Keratinocyte (primary cell): ENCODE measurements at places on chromosomes 4 and X. TPM values are rescaled to one million over a fixed set of nuclear protein-coding genes. Genes with fewer than 3 reads are reported as not detected.

- H3K4me3 ChIP-seq, result no peak overlapping the region
- H3K36me3 ChIP-seq, result no peaks in the 10 kb centered on the region
- no peak overlapping the region for H3K27ac ChIP-seq
- peak; percentile 30 for DNase-seq
- peaks cover 9% of the 10 kb centered on the region for H3K4me1 ChIP-seq
- H3K27me3 ChIP-seq, result no peaks in the 10 kb centered on the region
These were observed 353.1 kb upstream of the NR3C2 start for GRCh38 chr4:148795156-148795864.

GRCh38 chr4:74997948-74998729 is 65.2 kb downstream of the PARM1 start:
- H3K4me3 ChIP-seq, result no peak overlapping the region
- DNase-seq, result no peak
- no peaks in the 10 kb centered on the region for H3K27me3 ChIP-seq
- peaks cover 10% of the 10 kb centered on the region for H3K4me1 ChIP-seq
- no peak overlapping the region for H3K27ac ChIP-seq

- H3K4me3 ChIP-seq, result peak within 1 kb of the TSS; percentile 81
- H3K27ac ChIP-seq, result peak within 1 kb of the TSS; percentile 61
- no peak for DNase-seq
- H3K36me3 ChIP-seq, result no peaks in the 10 kb centered on the region
- peaks cover 10% of the 10 kb centered on the region for H3K4me1 ChIP-seq
- H3K27me3 ChIP-seq, result no peaks in the 10 kb centered on the region
These were observed at the start of gene OPHN1 for GRCh38 chrX:68433155-68433980. Gene OPHN1 (minus strand): TSS chrX:68433495. CDS start chrX:68433020, 475 bp downstream.

The CXXC4 gene
- 0.01 TPM in 1 of 3 replicates, not detected in the others for polyA plus RNA-seq

The DHRSX gene
- polyA plus RNA-seq, result 20.4 to 34.5 TPM (median 25.7 TPM) in 3 replicates

- no peak for DNase-seq
- H3K36me3 ChIP-seq, result no peaks in the 10 kb centered on the region
- no peaks in the 10 kb centered on the region for H3K4me1 ChIP-seq
- H3K27me3 ChIP-seq, result peaks cover 9% of the 10 kb centered on the region
These were observed 23.3 kb upstream of the LEF1 start for GRCh38 chr4:108192056-108192455.

The RTL5 gene
- 0.09 to 0.22 TPM (median 0.17 TPM) in 3 replicates for polyA plus RNA-seq

The GYPE gene
- polyA plus RNA-seq, result not detected in 3 replicates

The DOCK11 gene
- 2.8 to 4.6 TPM (median 3.0 TPM) in 3 replicates for polyA plus RNA-seq

DNA sequence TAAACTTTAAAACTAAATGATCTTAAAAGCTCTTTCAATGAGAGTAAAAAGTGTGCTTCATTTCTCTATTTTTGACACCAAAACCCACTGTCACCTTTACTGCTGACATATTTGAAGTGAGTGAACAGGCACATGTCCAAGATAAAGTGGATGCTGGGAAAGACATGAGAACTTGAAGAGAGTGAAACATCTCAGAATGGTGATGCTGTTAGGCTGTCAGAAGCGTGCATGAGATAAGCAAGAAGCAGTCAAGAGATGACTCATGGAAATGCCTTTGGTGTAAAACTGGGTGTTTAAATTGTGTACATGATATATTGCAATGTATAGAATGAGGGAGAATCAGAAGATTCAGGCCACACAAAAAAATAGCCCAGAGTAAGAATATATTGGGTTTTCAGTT is 21.8 kb upstream of the GBA3 start:
- no peak for DNase-seq
- H3K36me3 ChIP-seq, result no peaks in the 10 kb centered on the region
- no peaks in the 10 kb centered on the region for H3K27me3 ChIP-seq
- no peak overlapping the region for H3K27ac ChIP-seq
- peaks cover 7% of the 10 kb centered on the region for H3K4me1 ChIP-seq
- no peak overlapping the region for H3K4me3 ChIP-seq

- no peaks in the 10 kb centered on the region for H3K27me3 ChIP-seq
- DNase-seq, result no peak
- H3K4me3 ChIP-seq, result no peak overlapping the region
- H3K36me3 ChIP-seq, result no peaks in the 10 kb centered on the region
- H3K27ac ChIP-seq, result no peak overlapping the region
These were observed 299.0 kb upstream of the MAGEC2 start for GRCh38 chrX:142503967-142504643.

- H3K36me3 ChIP-seq, result no peaks in the 10 kb centered on the region
- no peaks in the 10 kb centered on the region for H3K4me1 ChIP-seq
- no peak overlapping the region for H3K4me3 ChIP-seq
- no peak for DNase-seq
These were observed 18.8 kb upstream of the STX18 start for GRCh38 chr4:4560642-4561041.

The IL21 gene
- polyA plus RNA-seq, result not detected in 3 replicates

GRCh38 chr4:173763389-173763788 is 233.4 kb upstream of the HAND2 start:
- no peak overlapping the region for H3K4me3 ChIP-seq
- H3K36me3 ChIP-seq, result no peaks in the 10 kb centered on the region
- H3K27ac ChIP-seq, result no peak overlapping the region
- H3K27me3 ChIP-seq, result no peaks in the 10 kb centered on the region
- H3K4me1 ChIP-seq, result no peaks in the 10 kb centered on the region

GRCh38 chrX:38798956-38799355 is 2.3 kb upstream of the MID1IP1 start:
- no peaks in the 10 kb centered on the region for H3K36me3 ChIP-seq
- no peak overlapping the region for H3K4me3 ChIP-seq
- H3K4me1 ChIP-seq, result peaks cover 6% of the 10 kb centered on the region
- no peak overlapping the region for H3K27ac ChIP-seq
- no peaks in the 10 kb centered on the region for H3K27me3 ChIP-seq

GRCh38 chrX:24241822-24242648 is 71.8 kb downstream of the SUPT20HL2 start:
- H3K4me1 ChIP-seq, result peaks cover 18% of the 10 kb centered on the region
- no peak overlapping the region for H3K27ac ChIP-seq
- no peaks in the 10 kb centered on the region for H3K36me3 ChIP-seq
- no peaks in the 10 kb centered on the region for H3K27me3 ChIP-seq
- H3K4me3 ChIP-seq, result no peak overlapping the region

The PIN4 gene
- 12.9 to 31.0 TPM (median 28.4 TPM) in 3 replicates for polyA plus RNA-seq

GRCh38 chr4:152255437-152255836 is 280.5 kb downstream of the FBXW7 start:
- peaks cover 44% of the 10 kb centered on the region for H3K4me1 ChIP-seq
- no peak overlapping the region for H3K4me3 ChIP-seq
- H3K36me3 ChIP-seq, result no peaks in the 10 kb centered on the region
- H3K27ac ChIP-seq, result peak overlapping the region; percentile 38
- DNase-seq, result no peak

- H3K4me1 ChIP-seq, result no peaks in the 10 kb centered on the region
- no peaks in the 10 kb centered on the region for H3K27me3 ChIP-seq
- no peak for DNase-seq
- H3K4me3 ChIP-seq, result no peak overlapping the region
- no peak overlapping the region for H3K27ac ChIP-seq
These were observed 27.5 kb downstream of the NKX1-1 start for GRCh38 chr4:1378559-1379231.

The PNMA6A gene
- polyA plus RNA-seq, result 0.14 to 0.41 TPM (median 0.16 TPM) in 3 replicates

The NUDT9 gene
- 16.9 to 30.2 TPM (median 28.5 TPM) in 3 replicates for polyA plus RNA-seq

- no peak for DNase-seq
- no peaks in the 10 kb centered on the region for H3K36me3 ChIP-seq
- peaks cover 49% of the 10 kb centered on the region for H3K27me3 ChIP-seq
- no peak overlapping the region for H3K27ac ChIP-seq
- peaks cover 19% of the 10 kb centered on the region for H3K4me1 ChIP-seq
These were observed 2.7 kb upstream of the SPON2 start for GRCh38 chr4:1174941-1175634.

- no peaks in the 10 kb centered on the region for H3K27me3 ChIP-seq
- H3K36me3 ChIP-seq, result no peaks in the 10 kb centered on the region
- H3K27ac ChIP-seq, result no peak overlapping the region
- no peaks in the 10 kb centered on the region for H3K4me1 ChIP-seq
- no peak overlapping the region for H3K4me3 ChIP-seq
These were observed 259.8 kb downstream of the NR3C2 start for GRCh38 chr4:148182230-148182911.

DNA sequence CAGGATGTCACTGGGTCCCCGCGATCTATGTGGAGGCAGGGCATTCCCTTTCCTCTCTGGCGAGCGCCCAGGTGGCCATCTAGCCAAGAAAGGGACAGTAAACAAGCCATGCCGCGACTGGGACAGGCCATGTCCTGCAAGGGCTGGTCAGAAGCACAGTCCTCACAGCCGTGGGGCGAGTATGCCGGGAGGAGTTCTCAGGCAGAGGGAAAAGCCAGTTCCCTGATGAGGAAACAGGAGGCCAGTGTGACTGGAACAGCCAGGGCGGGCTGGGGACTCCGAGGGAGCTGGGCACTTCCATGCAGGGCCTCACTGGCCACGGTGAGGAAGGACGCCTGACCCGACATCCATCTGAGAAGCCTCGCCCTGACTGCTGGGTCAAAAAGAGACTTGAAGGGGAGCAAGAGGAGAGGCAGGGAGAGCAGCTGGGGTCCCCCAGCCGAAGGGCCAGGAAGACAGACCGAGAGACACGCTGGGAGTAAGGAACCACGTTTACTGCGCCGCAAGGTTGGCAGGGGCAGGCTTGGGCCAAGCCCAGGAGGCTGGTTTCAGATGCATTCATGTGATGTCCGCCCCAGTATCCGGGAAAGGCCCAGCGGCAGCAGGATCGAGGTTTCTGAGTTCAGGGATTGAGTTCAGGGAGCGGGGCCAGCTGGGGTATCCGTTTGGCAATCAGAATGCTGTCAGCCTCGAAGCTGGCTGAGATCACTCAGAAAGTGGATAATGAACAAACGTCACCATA is 15.0 kb downstream of the CFAP99 start:
- no peak overlapping the region for H3K4me3 ChIP-seq
- H3K27me3 ChIP-seq, result peaks cover 2% of the 10 kb centered on the region
- no peaks in the 10 kb centered on the region for H3K4me1 ChIP-seq
- H3K36me3 ChIP-seq, result no peaks in the 10 kb centered on the region
- no peak overlapping the region for H3K27ac ChIP-seq

- H3K36me3 ChIP-seq, result peaks cover 3% of the 10 kb centered on the region
- H3K4me1 ChIP-seq, result peaks cover 12% of the 10 kb centered on the region
- H3K27me3 ChIP-seq, result no peaks in the 10 kb centered on the region
- H3K4me3 ChIP-seq, result no peak overlapping the region
- H3K27ac ChIP-seq, result no peak overlapping the region
These were observed 31.3 kb downstream of the MAP7D3 start for GRCh38 chrX:136219893-136220292.

DNA sequence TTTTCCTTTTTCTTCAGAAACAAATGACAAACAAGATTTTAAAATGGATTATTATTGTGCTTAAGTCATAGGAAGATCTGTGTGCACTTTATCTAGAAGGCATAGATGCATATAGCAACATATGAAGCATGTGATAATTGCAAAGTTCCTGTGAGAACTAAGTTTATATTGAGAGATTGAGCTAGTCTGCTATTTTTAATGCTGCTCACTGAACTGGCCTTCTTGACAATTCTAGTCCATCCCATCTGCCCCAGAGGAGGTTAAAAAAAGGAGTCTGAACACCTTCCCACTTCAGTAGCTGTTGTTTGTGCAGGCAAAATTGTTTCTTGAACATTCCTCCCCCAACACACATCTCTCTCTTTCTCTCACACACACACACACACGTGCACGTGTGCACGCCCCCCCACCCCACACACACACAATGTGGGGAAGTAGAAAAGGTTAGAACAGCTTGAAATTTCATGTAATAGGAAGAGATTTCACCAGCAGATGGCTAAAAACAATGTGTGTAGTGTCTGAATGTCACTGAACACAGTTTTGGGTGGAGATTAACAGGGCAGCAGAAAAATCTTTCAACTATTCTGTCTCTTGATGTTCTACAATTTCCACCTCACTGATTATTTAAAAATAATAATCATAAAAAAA is 108.0 kb downstream of the GPM6A start:
- no peak overlapping the region for H3K27ac ChIP-seq
- no peak for DNase-seq
- H3K4me1 ChIP-seq, result no peaks in the 10 kb centered on the region
- no peak overlapping the region for H3K4me3 ChIP-seq

GRCh38 chr4:112953262-112953661 is 96.2 kb upstream of the ANK2 start:
- no peak for DNase-seq
- H3K4me1 ChIP-seq, result no peaks in the 10 kb centered on the region
- no peaks in the 10 kb centered on the region for H3K36me3 ChIP-seq
- H3K4me3 ChIP-seq, result no peak overlapping the region

DNA sequence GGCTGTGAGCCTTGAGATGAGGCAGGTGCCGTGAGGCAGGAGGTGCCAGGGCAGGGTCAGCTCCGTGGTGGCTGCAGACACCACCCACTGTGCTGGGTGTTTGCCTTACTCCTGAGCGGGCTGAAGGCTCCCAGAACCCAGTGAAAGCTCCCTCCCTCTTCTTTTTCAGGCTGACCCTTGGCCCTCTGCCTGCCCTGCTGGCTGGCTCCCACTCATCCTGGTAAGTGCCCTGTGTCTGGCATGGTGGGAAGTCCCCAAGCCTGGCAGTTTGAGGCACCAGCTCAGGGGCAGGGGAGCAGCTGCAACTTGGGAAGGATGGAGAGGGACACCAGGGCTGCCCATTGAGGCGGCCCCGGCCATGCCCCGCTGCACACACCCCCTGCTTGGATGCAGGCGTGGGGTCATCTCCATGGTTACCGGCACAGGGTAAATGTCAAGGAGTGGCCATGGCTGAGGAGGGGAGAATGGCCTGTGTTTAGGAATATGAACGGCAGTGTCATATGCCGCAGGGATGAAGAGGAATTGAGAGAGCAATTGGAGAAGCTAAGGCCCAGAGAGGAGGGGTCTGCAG is 16.8 kb downstream of the SH3BP2 start:
- no peaks in the 10 kb centered on the region for H3K27me3 ChIP-seq
- H3K4me1 ChIP-seq, result peaks cover 14% of the 10 kb centered on the region
- no peak for DNase-seq
- no peak overlapping the region for H3K27ac ChIP-seq

The ETDB gene
- not detected in 3 replicates for polyA plus RNA-seq

- peaks cover 10% of the 10 kb centered on the region for H3K4me1 ChIP-seq
- H3K27me3 ChIP-seq, result no peaks in the 10 kb centered on the region
- DNase-seq, result no peak
- peak overlapping the region; percentile 50 for H3K27ac ChIP-seq
- peak overlapping the region; percentile 78 for H3K4me3 ChIP-seq
- H3K36me3 ChIP-seq, result peaks cover 4% of the 10 kb centered on the region
These were observed 1.5 kb downstream of the CASP6 start for GRCh38 chr4:109701566-109702410.

DNA sequence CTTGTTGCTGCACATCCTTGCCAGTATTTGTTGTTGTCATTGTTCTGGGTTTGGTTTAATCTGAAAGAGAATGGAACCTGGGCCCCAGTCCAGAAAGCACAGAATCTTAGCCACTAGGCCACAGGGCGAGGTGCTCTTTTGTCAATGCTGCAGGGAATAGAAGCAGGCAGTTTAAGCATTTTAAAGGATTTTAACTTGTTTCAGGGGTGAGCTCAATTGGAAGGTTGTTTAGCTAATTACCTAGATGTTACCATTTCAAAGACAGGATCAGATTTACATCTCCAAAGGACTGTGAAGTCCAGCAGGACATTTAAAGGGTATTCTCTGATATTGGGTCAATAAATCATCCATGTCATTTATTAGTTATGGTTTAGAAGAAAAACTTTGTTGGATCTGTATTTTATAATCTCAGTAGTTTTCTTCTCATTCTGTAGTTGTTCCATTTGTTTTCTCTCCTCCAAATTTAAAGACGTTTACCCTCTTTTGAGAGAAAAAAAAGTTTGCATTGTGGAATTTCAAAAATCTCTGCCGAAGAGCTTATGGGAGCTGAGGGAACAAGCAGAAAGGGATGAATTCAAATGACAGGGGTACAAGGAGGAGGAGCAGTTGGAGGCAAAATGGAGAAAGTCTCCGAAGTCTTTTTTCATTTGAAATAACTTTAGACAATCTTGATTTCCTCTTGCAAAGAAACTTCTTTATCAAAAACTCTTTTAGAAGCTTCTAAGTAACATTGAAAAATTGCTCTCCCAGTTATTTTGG is 57.5 kb upstream of the FAM47C start:
- no peaks in the 10 kb centered on the region for H3K4me1 ChIP-seq
- no peak overlapping the region for H3K4me3 ChIP-seq
- no peaks in the 10 kb centered on the region for H3K27me3 ChIP-seq
- H3K36me3 ChIP-seq, result no peaks in the 10 kb centered on the region
